Right lung (tissue), 10 donors: ENCODE measurements at places on chromosomes 4 and X. TPM values are rescaled to one million over a fixed set of nuclear protein-coding genes. Genes with fewer than 3 reads are reported as not detected.

DNA sequence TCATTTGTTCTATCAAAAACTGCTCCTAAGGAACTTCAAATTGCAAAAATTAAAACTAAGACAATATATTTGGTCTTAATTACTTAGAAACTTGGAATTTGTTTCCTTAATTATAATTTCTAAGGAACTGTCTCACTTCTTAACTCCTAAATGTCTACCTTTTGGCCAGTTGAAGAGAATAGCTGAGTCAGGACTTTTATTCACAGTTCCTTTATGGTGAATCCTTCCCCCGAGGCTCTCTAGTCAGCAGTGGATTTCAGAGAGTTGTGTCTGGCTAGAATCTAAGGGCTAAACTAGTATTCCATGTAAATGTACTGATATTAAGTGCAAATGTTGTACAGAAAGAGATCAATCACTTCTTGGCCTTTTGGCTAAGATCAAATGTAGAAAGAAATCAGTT is 69.3 kb downstream of the AMMECR1 start:
- DNase-seq: no peak

DNA sequence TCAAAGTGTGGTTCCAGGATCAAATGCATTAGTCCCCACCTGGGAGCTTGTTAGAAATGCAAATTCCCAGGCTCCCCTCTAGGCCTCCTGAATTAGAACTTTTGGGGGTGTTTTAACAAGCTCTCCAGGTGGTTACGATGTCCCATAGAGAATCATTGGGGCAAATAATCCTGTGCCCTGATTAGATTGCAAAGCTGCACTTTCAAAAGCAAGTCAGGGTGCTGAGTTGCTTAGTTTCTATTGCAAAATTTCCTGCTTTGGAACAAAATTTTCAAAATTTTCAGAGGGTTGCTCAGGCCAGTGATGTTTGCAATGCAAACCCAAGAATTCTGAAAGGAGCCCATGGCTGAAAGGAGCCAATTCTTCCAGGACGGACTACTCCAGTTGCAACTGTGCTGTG is 71.0 kb downstream of the MGST2 start:
- no peak for DNase-seq

GRCh38 chr4:56139241-56139827 is 190.6 kb downstream of the CEP135 start:
- DNase-seq: no peak

DNA sequence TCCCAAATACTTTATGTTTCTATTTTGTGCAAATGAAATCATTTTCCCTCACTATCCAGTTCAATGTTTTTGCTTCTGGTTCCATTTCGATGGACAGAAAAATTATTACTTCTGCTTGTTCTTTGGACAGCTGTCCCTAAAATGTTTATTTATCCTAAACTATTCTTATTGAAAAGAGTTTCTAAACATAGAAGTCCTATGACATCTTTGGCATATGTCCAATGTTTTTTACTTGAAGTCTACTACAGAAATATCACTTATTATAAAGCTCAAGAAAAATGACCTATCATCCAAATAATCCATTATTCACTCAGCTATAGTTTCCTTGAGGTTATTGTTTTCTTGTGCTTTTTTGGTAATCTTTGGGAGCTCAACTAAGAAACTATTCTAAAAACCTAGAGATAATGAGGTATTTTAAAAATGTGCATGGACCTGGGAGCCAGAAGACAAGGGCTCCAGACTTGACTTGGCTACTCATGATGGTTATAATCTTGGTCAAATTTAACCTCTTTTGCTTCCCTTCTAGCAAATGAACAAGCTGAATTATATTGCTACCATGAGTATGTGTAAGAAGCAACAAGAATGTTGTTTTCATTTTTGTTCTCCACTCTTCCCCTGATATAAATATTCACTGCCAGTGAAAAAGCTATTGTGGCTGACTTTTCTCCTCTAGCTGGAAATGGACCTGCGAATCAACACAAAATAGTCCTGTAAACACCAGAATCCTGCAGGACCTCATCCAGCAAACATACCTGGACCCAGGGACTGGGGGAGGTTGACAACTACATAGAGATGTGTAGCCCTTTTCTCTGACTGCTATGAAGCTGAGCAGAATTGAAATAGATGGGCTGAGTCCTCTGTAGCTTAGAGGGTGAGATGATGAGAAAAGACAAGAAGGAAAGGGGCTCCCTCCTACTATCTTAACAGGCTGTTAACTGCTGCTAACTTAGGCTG is 137.4 kb downstream of the FRYL start:
- no peak for DNase-seq

DNA sequence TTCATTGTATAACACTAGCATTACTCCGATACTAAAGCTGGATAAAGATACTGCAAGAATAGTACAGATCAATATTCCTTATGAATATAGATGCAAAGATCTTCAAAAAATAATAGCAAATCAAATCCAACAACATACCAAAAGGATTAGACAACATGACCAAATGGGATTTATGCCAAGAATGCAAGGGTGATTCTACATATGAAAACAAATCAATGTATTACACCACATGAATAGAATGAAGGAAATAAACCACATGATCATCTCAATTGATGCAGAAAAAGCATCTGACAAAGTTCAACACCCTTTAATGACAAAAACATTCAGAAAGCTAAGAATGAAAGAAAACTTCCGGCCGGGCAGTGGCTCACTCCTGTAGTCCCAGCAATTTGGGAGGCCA is 42.8 kb downstream of the CUL4B start:
- DNase-seq: no peak

GRCh38 chr4:113950207-113950606 is 29.2 kb downstream of the ARSJ start:
- no peak for DNase-seq

- no peak for DNase-seq
These were observed 377.2 kb upstream of the FTHL17 start for GRCh38 chrX:31449081-31449480.

DNA sequence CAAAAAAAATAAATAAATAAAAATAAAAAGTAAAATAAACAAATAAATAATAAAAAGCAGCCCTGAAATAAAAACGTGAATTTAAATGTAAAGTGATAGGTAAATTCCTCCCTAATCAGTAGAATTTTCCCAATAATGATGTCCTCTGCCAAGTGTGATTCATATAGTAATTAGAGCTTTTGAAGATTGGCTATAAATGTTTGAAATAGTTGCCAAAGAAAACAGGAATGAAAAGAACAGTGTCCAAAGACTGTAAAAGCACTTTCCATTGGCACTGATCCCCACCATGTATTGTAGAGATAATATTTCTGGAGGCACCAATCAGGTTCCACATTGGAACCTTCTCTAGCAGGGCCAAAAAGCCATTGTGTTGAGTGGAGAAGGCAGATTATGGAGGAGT is 25.9 kb upstream of the SMARCAD1 start:
- no peak for DNase-seq

DNA sequence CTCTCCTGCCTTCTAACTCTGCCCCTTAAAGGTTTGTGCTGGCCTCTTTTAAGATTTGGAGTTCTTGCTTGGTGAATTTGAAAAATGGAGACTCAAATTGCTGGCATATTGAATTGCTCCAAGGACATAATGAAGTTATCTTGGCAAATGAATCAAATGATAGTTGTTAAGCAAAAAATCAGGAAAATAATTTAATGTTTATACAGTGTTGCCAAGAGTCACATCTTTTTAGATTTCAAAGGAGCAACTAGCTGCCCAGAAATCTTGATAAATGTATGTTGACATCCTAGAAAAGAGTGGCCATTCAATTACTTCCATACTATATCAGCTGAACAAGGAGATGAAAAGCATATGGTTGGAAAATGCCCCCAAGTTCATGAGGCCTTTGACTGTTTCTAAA is 610.0 kb upstream of the LCORL start:
- DNase-seq: no peak

DNA sequence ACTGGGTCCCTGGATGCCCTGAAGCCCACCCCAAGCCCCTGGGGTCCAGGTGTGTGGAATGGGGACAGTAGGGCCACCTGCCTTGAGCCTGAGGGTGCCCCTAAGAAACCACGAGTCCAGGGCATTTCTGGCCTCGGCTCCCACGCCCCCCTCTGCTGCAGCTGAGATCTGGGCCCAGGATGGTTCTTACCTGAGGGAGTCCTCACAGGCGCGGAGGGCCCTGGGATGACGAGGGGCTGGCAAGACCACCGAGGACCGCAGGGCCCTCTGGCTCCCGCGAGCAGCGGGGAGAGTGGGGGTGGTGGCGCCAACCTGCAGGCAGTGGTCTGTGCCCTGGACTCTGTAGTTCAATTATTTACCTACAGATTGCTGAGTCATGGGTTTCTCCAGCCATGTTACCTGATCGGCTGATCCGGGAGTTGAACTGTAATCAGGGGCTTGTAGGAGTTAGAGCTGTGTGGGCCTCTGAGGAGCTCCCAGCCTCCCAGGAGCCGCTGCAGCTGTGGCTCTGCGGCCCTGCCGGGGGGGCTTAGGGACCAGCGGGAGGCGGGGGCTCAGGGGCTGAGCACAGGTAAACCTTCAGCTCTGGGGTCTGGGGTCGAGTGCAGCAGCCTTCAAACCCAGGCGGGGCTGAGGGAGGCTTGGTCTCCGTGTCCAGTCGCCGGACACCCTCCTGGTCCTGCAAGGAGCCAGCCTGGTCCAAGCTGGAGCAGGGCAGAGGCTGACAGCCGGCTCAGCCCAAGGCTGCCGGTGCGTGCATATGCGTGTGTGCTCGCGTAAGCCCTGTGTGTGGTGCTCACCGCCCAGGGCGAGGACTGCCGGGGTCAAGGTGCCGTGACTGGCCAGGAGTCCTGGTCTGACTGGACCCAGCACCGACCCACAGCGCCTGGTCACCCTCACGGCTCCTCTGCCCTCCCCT is at the start of gene SLC26A1:
TSS of gene SLC26A1 (minus strand) at position 294 of the 919 bp plus-strand sequence. CDS start 1,701 bp downstream, outside the sequence.
- DNase-seq: no peak

DNA sequence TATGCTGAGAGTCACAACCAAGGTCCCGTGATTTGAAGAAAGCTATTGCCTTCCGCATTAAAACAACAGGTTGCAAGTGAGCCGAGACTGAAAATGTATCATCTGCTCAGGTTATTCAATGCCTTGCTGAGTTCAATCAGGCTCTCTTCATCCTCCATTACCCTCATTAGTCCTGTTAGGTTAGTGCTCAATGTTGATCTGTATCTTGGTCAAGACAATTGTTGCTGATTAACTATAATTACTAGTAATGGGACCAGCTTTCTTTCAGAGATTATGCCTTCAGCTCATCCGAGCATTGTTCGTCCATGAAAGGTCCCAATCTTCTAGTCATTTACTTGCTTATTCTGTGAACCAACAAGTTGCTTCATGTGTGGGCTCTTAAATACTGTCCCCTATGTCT is 534.6 kb upstream of the FAM241A start:
- DNase-seq: no peak

- peak; percentile 14 for DNase-seq
These were observed 168.4 kb upstream of the GK2 start for GRCh38 chr4:79576429-79576753.

GRCh38 chr4:119632216-119632615 is 3.6 kb upstream of the PDE5A start:
- no peak for DNase-seq

DNA sequence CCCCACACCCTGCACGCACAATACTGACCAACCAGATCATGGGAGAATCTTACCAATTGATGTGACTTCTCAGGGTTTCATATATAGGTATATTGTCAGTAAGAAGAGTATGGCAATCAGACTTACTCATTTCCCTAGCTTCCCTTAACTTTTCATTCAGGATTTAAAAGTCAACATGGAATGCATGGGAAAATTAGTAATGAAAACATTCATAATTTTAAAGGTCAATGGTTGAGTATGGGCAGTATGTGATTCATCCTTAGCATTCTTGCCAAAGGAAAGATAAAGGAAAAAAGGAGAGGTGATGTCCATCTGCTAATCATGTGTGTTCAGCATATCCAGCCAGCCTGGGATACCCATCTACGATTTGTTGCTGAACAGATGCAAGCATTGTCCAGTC is 4.0 kb downstream of the DIPK2B start:
- no peak for DNase-seq

Gene PLAC8
- polyA plus RNA-seq: 7.1 TPM

Gene KCTD8
- 0.31 TPM for polyA plus RNA-seq

Gene MAGED4
- 43.1 TPM for polyA plus RNA-seq

Gene LANCL3
- 3.5 TPM for polyA plus RNA-seq
